A549 treated with RU486 at 1 μM for 4 hours (cell line): ENCODE measurements at places on chromosomes 4 and X. TPM values are rescaled to one million over a fixed set of nuclear protein-coding genes. Genes with fewer than 3 reads are reported as not detected.

PSAPL1 gene
- 0.03 to 0.13 TPM (median 0.08 TPM) in 5 replicates for total RNA-seq

DSPP gene
- not detected in 5 replicates for total RNA-seq

SPARCL1 gene
- total RNA-seq = not detected in 5 replicates

GLOD5 gene
- total RNA-seq = not detected in 5 replicates

FAM241A gene
- 0.54 to 1.4 TPM (median 1.1 TPM) in 5 replicates for total RNA-seq

TIMM17B gene
- total RNA-seq = 80.1 to 103 TPM (median 101 TPM) in 5 replicates

ERVMER34-1 gene
- 0.47 to 0.56 TPM (median 0.52 TPM) in 5 replicates for total RNA-seq

HEPH gene
- not detected in 5 replicates for total RNA-seq

LGI2 gene
- total RNA-seq = 0.09 to 0.38 TPM (median 0.25 TPM) in 5 replicates

CPE gene
- 0.81 to 2.0 TPM (median 1.7 TPM) in 5 replicates for total RNA-seq
